ENCODE measurements at places on chromosomes 16 and 17.

DNA sequence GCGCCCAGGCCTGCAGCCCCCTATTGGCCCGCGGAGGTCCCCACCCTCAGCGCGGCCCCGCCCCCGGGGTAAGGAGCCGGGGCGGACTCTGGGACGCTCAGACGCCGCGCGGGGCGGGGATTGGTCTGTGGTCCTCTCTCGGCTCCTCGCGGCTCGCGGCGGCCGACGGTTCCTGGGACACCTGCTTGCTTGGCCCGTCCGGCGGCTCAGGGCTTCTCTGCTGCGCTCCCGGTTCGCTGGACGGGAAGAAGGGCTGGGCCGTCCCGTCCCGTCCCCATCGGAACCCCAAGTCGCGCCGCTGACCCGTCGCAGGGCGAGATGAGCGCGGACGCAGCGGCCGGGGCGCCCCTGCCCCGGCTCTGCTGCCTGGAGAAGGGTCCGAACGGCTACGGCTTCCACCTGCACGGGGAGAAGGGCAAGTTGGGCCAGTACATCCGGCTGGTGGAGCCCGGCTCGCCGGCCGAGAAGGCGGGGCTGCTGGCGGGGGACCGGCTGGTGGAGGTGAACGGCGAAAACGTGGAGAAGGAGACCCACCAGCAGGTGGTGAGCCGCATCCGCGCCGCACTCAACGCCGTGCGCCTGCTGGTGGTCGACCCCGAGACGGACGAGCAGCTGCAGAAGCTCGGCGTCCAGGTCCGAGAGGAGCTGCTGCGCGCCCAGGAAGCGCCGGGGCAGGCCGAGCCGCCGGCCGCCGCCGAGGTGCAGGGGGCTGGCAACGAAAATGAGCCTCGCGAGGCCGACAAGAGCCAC lies at the start of gene NHERF1:
Gene NHERF1 (plus strand): TSS at position 100 of the 750 bp plus-strand sequence. CDS start 219 bp downstream, at position 319.
- peak; percentile 61 for DNase-seq

DNA sequence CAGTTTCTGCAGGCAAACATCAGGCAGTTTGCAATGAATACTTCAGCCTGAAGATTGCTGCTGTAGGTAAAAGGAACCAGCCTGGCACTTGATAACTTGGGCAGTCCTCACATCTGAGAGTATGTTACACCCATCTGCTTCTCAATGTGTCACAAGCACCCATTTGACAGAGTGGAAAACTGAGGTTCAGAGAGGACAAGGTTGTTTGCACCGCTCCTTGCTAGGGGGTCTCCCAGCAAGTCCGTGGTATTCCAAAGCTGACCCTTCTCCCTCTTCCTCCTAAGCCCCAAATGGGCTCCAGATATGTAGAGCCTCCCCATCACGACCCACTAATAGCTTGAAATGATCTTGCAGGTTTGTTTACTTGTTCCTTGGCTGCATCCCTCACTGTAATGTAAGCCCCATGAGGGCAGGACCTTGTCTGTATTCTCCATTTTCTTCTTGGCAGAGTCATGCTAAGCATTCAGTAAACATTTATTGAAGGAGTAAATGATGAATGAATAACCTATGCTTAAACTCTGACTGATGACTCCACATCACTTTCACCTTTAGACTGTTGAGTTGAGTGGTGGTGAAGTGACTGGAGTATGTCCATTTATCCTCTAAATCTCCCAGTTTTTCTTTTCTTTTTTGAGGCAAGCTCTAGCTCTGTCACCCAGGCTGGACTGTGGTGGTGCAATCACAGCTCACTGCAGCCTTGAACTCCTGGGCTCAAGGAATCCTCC lies 26.4 kb downstream of the HNF1B start:
- no peak for DNase-seq

- DNase-seq = no peak
Measured at GRCh38 chr16:75415169-75415905, 18.0 kb downstream of the CFDP1 start.

DNA sequence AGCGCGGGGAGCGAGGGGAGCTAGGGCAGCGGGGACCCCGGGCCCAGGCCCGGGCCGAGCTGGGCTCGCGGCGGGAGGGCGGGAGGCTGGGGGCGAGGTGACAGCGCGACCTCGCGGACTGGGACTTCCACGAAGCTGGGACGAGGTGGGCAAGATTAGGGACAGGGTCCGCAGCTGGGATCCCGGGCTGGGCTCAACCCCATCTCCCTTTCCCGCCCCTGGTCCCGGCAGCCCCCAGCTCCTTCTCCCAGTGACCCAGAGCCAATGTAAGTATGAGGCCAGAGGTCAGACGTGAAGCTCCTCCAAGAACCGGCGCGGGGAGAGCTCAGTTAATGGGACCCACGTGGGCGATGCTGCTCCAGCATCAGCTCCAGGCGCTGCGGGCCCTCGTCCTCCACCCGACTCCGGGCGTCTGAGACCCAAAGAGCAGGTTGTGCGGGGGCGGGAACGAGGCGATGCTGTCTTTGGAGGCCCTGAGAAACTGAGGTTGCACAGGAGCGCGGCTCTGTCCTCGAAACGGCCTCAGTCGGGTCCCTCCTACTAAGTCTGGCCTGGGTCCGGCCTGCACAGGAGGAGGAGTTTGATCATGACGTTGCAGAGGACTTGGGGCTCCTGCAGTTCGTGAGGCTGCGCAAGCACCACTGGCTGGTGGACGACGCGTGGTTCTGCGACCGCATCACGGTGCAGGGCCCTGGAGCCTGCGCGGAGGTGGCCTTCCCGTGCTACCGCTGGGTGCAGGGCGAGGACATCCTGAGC lies 585 bp downstream of the ALOX12 start:
- no peak for DNase-seq

DNA sequence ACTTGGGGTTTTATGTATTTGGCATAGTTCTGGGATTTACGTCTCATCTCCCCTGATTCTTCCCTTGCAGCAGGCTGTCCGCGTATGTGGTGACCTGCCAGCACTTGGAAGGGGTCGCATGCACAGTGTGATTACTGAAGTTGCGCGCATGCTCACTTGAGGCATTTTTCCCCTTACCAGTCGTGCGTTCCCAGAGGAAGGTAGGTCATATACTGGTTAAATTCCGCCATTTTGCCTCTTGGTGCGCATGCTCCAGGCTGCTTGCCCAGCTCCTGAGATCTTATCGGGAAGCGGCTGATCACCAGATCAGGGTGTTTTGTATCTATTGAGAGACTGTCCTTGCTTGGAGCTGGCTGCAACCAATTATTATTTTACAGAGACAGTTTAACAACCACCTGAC lies 56.5 kb upstream of the TEX2 start:
- no peak for DNase-seq

DNA sequence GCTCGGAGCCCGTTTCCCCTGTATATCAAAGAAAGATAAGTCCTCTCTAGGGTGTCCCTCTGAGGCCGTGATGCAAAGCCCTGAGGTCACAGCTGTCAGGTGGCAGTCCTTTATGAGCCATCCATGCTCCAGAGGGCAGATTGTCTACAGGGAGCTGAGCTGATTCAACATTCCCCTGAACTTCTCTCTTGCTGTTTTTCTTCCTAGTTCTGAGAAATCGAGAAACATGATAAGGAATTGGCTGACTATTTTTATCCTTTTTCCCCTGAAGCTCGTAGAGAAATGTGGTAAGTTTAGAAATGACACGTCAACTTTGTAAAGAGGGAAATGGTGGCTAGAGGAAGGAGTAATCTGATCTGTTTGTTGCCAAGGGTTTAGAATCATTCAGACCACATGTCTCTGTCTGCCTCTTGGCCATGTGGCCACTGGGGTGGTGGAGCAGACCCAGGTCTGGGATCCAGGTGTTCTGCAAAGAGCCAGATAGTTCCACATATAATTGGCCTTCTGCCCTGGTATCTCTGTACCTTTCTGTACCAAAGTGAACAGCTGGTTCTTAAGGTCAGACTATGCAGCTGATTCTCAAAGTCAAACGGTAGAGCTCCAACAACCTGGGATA lies 3.5 kb downstream of the CTNS start:
- DNase-seq = no peak

DNA sequence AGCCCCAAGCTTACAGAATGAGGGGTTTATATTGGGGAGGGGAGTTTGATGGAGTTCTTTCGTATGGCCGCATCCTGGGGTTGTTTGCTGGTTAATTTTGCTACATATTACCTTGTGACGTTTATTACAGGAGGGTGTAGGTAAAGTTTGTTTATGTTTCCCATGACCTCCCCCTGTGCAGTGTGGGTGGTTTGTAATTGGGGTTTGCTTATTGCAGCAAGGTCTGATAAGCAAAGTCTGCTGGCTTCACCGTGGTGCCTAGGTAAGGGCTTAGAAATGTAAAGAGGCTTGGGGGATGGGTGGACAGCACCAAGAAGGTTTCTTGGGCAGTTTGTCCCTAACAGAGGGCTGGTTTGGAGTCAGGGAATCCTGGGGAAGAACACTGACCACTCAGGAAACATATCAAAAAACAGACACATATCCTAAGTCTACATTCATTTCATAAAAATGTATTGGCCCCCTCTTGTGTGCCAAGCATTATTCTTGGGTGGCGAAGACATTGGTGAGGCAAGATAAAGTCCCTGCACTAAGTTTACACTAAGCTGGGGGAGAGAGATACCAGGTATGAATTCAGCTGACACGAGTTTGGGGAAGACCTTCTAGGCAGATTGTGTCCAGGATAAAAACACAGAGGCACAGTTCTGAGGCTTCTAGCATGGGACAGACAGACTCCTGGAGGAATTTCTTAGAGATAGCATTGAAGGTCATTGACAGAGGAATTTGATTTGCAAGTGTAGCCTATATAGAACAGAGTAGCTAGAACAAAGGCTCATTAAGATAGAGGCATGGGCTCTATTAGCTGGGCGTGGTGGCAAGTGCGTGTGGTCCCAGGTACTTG lies 9.5 kb downstream of the ZNF764 start:
- DNase-seq = no peak
